ENCODE measurements at places on chromosomes 5 and 9. TPM values are rescaled to one million over a fixed set of nuclear protein-coding genes. Genes with fewer than 3 reads are reported as not detected.

The CCNJL gene
- not detected for total RNA-seq

The BARHL1 gene
- total RNA-seq, result not detected

DNA sequence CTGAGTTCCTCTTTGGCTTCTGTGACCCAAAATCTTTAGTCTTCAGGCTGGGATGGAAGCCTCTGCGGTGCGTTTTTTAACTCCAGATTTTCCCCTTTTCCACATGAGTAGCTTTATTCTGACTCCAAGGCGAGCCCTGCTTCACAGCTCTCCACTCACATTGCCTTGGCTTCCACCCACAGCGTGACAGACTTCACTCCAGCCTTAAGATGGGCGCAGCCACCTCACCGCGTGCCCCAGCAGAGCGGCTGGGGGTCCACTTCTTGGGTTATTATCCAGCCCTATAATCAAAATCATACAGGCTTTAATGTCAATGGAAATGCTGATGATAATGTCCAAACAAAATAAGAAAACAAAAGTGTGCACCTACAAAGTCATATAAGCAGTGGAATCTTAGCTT is 1.2 kb downstream of the EXOC3 start:
- ATAC-seq, result no peak

- no peak for ATAC-seq
Measured at GRCh38 chr9:121798941-121799340, 147.5 kb downstream of the DAB2IP start.

GRCh38 chr5:137609127-137609526 is 110.0 kb upstream of the SPOCK1 start:
- no peak for ATAC-seq
